Suprapubic skin (tissue), 4 donors: ENCODE measurements at places on chromosomes 2 and 18. TPM values are rescaled to one million over a fixed set of nuclear protein-coding genes. Genes with fewer than 3 reads are reported as not detected.

Gene SOX11
- not detected for total RNA-seq

Gene LCT
- not detected for total RNA-seq

Gene SKA1
- total RNA-seq, result 0.51 TPM

Gene PCARE
- 0.04 TPM for total RNA-seq

Gene SPP2
- total RNA-seq, result not detected

Gene CNGA3
- not detected for total RNA-seq

Gene SLC19A3
- 5.1 TPM for total RNA-seq

Gene RAB6C
- total RNA-seq, result not detected

Gene FAP
- 2.6 TPM for total RNA-seq

DNA sequence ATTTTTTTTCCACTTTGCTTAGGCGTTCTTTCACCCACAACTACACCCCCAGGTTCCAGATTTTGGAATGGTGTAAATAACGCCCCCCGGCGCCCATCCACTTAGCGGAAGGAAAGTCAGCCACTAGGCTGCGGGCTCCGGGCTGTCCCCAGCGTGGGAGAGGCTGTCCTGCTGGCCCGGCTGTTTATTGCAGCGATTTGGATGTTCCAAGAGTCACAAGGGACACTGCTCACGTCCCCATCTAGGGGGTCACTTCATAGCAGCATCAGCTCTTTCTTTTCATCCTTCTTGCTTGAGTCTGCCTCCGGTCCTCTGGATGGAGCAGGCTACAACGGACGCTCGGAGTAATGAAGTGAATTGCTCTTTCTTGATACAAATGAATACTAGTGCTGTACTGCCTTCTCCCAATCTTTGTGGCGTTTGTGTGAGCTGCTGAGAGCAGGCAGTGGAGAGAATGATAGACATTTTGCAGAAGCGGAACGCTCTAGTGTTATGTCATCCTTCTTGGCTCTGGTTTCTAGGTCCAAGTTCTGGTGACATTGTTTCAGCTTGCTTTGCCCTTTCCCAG is 50.7 kb upstream of the PAIP2B start:
- DNase-seq, result no peak

GRCh38 chr18:67549946-67550345 is 33.4 kb upstream of the DSEL start:
- no peak for DNase-seq

- no peak for DNase-seq
These were observed 151.4 kb downstream of the ETAA1 start for GRCh38 chr2:67548317-67549201.

DNA sequence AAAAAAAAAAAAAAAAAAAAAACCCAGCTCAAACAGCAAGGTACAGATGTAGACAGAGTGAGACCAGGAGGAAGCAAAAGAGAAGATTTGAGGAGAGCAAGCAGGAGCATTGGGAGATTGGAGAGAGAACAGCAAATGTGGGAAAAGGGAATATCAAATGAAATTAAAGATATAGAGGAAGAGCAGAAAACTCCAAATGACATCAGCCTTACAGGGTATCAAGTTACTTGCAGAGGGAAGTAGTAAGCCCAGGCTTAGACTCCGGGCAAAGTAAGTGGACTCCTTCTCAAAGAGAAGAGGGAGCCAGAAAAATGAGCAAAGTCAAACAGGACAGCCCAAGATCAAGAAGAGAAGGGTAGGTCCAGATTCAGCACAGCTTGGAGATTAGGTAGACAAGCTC is 93.3 kb upstream of the PPP1CB start:
- DNase-seq, result no peak

DNA sequence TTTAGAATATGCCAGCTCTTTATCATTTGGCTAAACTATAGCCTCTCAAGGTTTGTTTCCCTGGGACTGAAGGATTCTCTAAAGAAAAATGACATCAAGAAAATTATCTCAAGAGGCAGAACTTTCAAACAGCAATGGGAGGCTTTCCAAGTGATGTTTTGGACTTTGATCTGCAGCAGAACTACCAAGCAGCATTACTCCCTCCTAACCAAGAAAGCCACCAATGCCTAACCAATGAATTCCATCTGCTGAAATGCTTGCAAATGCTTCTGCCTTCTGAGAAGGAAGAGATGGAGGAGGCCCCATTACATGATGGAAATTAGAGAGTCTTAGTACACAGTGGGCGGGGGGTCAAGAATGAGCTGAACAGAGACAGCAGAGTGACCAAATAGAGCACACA is 95.1 kb upstream of the SLC35G4 start:
- no peak for DNase-seq

GRCh38 chr2:216319771-216320170 is 52.5 kb downstream of the MARCHF4 start:
- no peak for DNase-seq

- DNase-seq, result peak; percentile 74
These were observed 261.1 kb upstream of the RASGRP3 start for GRCh38 chr2:33215299-33215698.

GRCh38 chr2:140063356-140063755 is 1283.2 kb upstream of the NXPH2 start:
- DNase-seq, result no peak

- no peak for DNase-seq
These were observed 235.6 kb upstream of the MYT1L start for GRCh38 chr2:2566396-2567323.

DNA sequence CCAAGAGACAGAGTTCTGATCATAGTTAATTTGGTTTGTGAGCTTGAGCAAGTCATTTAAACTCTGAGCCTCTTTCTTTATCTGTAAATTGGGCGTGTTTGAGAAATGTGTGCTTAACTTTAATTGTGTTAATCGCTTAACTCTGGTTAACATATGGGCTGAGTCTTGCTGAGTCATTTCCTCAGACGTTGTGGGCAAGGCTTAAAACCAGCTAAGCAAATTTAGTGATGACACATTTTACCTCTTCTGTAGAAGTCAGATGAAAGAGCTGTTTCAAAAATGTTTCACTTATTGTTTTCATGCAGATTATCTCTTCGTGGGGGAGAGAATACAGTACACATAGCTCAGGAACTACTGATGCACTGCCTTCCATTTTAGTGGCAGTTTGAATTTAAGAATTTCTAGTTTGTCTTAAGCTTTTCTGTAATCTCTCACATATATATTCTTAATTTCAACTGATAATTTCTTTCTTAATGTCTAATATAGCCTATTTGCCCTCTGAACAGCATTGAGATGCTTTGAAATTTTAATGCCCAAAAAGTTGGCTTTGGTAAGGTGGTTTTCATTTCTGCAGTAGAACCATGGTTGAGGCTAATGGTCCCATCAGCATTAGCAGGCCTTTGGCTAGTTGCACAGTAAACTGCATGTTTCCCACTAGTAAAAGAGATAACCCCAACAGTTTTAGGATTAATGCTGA is 34.9 kb downstream of the RAB10 start:
- DNase-seq, result no peak

DNA sequence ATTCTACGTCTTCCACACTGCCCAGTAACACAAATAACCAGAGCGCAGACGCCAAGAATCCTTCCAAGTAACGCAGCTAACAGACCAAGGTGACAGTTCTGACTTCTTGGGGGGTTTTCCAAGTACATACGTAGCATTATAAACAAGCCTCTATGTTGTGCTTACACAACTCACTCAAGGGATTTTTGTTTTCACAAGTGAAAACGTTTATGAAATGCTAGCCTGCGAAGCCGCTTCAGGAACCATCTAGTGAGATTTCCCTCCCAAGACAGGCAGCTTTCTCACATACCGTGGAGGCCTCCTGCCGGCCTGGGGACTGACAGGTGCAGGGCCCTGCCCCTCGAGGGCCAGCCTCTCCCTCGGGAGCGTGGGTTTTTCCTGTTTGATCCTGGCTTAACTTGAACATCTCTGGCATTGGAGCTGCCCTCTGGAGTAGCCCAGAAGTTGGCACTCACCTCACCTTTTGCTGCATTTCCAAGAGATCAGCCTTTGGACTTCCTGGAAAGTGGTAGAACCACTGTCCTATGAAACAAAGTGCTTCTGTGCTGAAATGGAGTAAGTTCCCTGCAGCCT is 151.1 kb downstream of the MBP start:
- DNase-seq, result no peak

GRCh38 chr18:72648079-72648478 is 103.9 kb upstream of the CBLN2 start:
- DNase-seq, result no peak

DNA sequence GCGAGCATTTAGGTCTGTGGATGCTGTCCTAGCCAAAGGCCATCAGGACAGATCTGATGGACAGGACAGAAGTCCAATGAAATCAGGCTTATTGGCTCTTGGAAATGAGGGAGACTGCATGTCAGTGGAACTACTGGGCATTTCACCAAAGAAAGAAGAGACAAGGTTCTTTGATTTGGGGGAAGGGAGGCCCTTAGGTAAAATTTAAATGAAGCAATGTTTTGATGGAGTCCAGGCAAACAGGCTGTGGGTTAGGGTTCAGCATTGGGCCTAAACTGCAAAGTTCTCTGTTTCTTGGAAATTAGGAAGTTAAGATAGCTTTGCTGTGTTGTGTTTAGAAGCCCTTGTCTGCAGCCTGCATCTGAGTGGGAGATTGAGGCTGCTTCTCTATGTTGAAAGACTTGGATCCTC is 31.6 kb upstream of the RNF149 start:
- DNase-seq, result no peak

- DNase-seq, result no peak
These were observed 221.4 kb upstream of the TRIB2 start for GRCh38 chr2:12495247-12495868.

DNA sequence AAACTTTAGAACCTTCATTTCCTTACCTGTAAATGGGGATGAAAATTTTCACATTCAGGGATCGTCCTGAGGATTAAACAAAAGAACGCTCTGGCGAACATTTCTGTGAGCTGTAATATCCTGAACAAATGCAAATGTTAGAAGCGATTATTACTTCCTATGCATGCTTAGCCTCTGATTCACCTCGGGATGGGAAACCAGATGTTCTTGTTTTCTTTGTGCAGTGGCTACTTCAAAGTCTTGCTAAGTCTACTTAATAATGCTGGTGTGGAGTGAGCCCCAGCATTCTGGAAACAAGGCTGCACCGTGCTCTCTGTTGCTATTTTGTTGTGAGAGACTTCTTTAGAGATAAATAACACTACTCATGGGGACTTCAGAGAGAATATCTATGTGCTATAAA is 119.1 kb upstream of the PELI1 start:
- no peak for DNase-seq

GRCh38 chr2:100936972-100937542 is 65.0 kb upstream of the RPL31 start:
- DNase-seq, result no peak
